Endodermal cell (in vitro differentiated cells): ENCODE measurements at places on chromosomes 3 and 15. TPM values are rescaled to one million over a fixed set of nuclear protein-coding genes. Genes with fewer than 3 reads are reported as not detected.

GRCh38 chr3:72601060-72601459, 247.2 kb downstream of the SHQ1 start:
- H3K4me3 ChIP-seq = no peak overlapping the region
- peaks cover 11% of the 10 kb centered on the region for H3K4me1 ChIP-seq
- H3K27ac ChIP-seq = no peak overlapping the region
- H3K27me3 ChIP-seq = no peaks in the 10 kb centered on the region

The RPP25 gene
- 7.2 to 9.9 TPM (median 9.0 TPM) in 3 replicates for total RNA-seq

DNA sequence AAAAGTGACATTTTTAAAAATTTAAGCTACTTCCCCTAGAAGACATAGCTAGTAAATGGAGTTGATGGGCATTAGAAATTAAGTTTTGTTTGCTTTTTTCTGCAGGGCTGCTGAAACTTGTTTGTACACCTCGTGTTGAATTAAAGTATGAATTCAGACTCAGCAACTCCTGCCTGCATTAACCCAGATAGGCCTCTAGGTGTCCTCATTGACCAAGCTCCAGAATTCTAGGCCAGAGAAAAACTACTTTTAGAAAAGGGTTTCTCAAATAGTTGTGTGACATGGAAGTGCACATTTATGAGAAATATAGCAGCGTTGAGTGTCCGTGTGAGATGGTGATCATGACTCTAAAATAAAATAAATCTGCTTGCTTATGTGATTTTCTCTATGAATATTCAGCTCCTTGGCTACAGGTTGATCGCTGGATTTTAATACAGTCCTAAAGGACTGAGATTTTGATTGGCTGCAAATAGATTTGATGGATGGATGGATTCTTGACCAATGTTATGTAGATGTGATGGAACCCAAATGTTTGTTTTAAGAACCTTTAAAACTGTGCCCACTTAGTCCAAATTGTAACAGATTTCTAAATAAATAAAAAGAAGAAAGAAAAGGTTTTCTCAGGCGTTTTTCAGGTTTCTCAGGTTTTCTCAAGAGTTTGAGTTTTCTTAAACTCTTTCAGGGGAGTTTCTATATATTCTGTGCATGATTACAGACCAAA, 39.4 kb upstream of the LMOD3 start:
- no peaks in the 10 kb centered on the region for H3K4me1 ChIP-seq
- no peaks in the 10 kb centered on the region for H3K36me3 ChIP-seq
- no peaks in the 10 kb centered on the region for H3K27me3 ChIP-seq
- no peak for DNase-seq
- H3K27ac ChIP-seq = no peak overlapping the region
- H3K4me3 ChIP-seq = no peak overlapping the region

DNA sequence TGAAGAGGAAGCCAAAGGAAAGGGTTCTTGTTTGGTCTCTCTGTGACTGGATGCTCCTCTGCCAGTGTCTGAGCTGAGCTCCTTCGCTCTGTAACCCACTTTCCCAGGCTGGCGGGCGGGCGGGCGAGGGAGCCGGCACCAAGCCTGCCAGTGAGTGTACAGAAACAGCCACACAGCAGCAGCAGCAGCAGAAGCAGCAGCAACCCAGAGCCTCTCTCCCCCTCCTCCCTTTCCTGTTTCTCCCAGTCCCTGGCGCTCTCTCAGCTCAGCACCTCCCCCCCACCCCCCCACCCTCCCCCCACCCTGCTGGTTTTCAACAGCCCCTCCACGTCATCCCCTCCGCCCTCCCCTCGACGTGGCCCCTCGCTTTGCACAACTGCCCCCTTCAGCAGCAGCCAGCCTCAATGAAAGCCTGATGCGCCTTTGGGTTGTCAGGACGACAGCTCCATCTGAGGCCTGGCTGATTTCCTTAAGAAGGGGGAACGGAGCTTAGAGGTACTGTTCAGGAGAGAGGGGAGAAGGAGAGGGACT, at the start of gene LSAMP:
LSAMP (minus strand) TSS at position 177 of the 531 bp plus-strand sequence.
- H3K4me1 ChIP-seq = peaks cover 7% of the 10 kb centered on the region
- DNase-seq = peak; percentile 82
- peak within 1 kb of the TSS; percentile 80 for H3K4me3 ChIP-seq
- peak within 1 kb of the TSS; percentile 87 for H3K27ac ChIP-seq

The GPR176 gene
- 21.2 to 26.4 TPM (median 26.0 TPM) in 3 replicates for total RNA-seq

The SERINC4 gene
- total RNA-seq = 0.16 and 0.18 TPM in 2 replicates

GRCh38 chr3:194058189-194058571, 77.8 kb upstream of the HES1 start:
- peak; percentile 94 for DNase-seq
- no peaks in the 10 kb centered on the region for H3K36me3 ChIP-seq
- no peak overlapping the region for H3K27ac ChIP-seq
- peaks cover 8% of the 10 kb centered on the region for H3K4me1 ChIP-seq

- H3K27ac ChIP-seq = no peak overlapping the region
- peaks cover 69% of the 10 kb centered on the region for H3K36me3 ChIP-seq
- H3K4me1 ChIP-seq = peaks cover 9% of the 10 kb centered on the region
- peak overlapping the region; percentile 95 for H3K4me3 ChIP-seq
- no peaks in the 10 kb centered on the region for H3K27me3 ChIP-seq
- no peak for DNase-seq
Observed at GRCh38 chr3:146540236-146540635, 4.2 kb downstream of the PLSCR1 start.

DNA sequence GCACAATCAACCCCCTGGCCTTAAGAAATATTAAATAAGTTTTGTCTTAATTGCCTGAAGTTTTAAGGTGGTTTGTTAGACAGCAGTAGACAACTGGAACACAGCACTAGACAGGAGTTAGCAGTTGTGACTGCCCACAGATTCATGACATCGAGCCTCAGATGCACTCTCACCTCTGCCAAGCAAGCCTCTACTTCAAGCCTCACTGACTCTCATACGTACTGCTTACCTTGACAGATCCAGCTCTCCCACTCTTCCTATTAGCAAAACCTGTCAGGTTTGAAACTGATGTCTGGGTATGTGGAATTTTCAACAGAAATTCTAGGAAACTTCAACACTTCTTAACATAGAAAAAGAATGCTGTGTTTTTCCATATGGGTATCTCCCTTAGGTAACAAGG, 382.9 kb upstream of the DPH6 start:
- DNase-seq = no peak
- peaks cover 13% of the 10 kb centered on the region for H3K4me1 ChIP-seq
- no peak overlapping the region for H3K27ac ChIP-seq
- H3K4me3 ChIP-seq = no peak overlapping the region

DNA sequence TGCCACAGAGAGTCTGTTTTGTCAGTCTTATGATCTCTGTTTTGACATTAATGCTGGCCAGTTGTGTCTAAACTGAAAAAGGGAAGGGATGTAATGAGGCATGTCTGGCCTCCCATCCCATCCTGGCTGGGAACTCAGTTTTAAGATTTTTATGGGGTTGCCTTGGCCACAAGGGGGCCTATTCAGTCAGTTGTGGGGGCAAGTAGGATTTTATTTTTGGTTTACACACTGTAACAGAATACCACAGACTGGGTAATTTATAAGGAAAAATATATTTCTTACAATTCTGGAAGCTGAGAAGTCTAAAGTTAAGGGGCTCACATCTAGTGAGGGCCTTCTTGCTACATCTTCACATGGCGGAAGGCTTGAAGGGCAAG, 129.8 kb downstream of the TMEM108 start:
- no peaks in the 10 kb centered on the region for H3K4me1 ChIP-seq
- DNase-seq = no peak
- no peak overlapping the region for H3K4me3 ChIP-seq
- H3K36me3 ChIP-seq = no peaks in the 10 kb centered on the region

DNA sequence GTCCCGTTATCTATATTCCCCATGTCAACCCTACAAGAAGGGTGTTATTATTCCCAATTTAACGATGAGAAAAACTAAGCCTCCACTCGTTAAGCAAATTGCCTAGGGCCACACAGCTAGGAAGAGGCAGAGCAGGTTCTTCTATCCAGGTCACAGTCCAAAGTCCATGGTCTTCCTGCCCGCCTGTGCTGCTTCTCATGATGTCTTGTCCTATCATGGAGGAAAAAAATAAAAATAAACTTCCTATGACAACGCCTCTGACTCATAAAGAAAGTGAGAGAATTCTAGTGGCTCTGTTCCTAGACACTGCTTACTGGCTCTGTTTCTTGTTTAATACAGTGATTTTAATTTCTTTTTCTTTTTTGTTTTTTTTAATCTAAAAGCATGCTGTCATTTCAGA, 9.7 kb downstream of the COL8A1 start:
- H3K27ac ChIP-seq = no peak overlapping the region
- H3K4me1 ChIP-seq = peaks cover 31% of the 10 kb centered on the region
- H3K27me3 ChIP-seq = no peaks in the 10 kb centered on the region
- no peak for DNase-seq
- peak overlapping the region; percentile 31 for H3K4me3 ChIP-seq

The MEX3B gene
- 3.2 to 5.5 TPM (median 3.4 TPM) in 3 replicates for total RNA-seq

GRCh38 chr15:94070356-94071295, 160.7 kb upstream of the MCTP2 start:
- no peaks in the 10 kb centered on the region for H3K36me3 ChIP-seq
- peak; percentile 71 for DNase-seq
- H3K27me3 ChIP-seq = peaks cover 15% of the 10 kb centered on the region

DNA sequence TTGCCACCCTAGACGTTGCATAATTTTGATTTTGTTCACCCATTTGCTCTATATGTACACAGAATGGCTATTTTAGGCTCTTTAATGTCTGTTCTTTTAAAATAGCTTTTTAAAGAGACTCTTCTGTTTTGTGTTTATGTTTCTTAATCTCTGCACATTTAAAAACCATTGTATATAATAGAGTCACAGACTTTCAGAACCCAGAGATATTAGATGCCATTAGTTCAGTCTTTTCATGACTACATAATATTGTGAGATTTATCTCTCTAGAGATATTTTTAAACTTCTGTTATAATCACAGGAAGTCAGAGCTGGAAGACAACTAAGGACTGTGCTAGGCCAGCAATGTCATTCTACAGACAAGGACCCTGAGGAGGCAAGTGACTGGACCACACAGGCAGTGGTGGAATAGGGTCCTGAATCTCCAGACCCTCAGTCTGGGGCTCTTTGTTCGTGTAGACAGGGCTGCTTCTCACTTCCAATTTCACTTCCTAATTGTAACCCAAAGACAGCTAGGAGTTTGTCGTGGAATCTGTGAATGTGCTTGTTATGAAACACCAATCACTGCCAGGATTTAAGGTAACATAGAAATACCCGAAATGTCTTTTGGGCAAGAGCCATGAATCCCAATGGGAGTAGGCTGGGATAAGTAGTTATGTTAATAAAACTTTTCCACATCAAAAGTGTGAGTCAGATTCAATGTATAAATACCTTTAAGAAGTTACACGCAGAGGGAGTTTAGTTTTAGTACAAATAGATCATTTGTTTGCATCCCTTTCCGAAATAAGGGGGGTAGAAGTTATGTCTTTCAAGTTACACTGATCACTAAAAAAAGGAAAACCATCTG, 165.2 kb upstream of the ROPN1 start:
- no peaks in the 10 kb centered on the region for H3K36me3 ChIP-seq
- peak; percentile 22 for DNase-seq
- no peak overlapping the region for H3K4me3 ChIP-seq
- no peaks in the 10 kb centered on the region for H3K27me3 ChIP-seq
- H3K4me1 ChIP-seq = peaks cover 6% of the 10 kb centered on the region

The SCG5 gene
- total RNA-seq = 9.8 to 10.9 TPM (median 10.2 TPM) in 3 replicates

GRCh38 chr3:172127141-172127540, 87.8 kb downstream of the FNDC3B start:
- no peak for DNase-seq
- H3K4me1 ChIP-seq = peaks cover 3% of the 10 kb centered on the region
- H3K27ac ChIP-seq = no peak overlapping the region

GRCh38 chr15:43390723-43391122, 19.8 kb downstream of the TUBGCP4 start:
- H3K4me1 ChIP-seq = no peaks in the 10 kb centered on the region
- peaks cover 31% of the 10 kb centered on the region for H3K36me3 ChIP-seq
- no peak overlapping the region for H3K4me3 ChIP-seq
- H3K27ac ChIP-seq = no peak overlapping the region
- no peak for DNase-seq

- H3K4me3 ChIP-seq = no peak overlapping the region
- no peak overlapping the region for H3K27ac ChIP-seq
- H3K36me3 ChIP-seq = no peaks in the 10 kb centered on the region
- H3K27me3 ChIP-seq = peaks cover 64% of the 10 kb centered on the region
Observed at GRCh38 chr3:152236716-152237115, 32.0 kb upstream of the MBNL1 start.

GRCh38 chr15:49852756-49853155, 231.9 kb downstream of the DTWD1 start:
- no peak overlapping the region for H3K4me3 ChIP-seq
- no peaks in the 10 kb centered on the region for H3K27me3 ChIP-seq
- no peak for DNase-seq

GRCh38 chr3:172643506-172644179, 67.2 kb downstream of the NCEH1 start:
- H3K4me3 ChIP-seq = no peak overlapping the region
- no peaks in the 10 kb centered on the region for H3K27me3 ChIP-seq
- no peaks in the 10 kb centered on the region for H3K36me3 ChIP-seq
- no peak overlapping the region for H3K27ac ChIP-seq
- H3K4me1 ChIP-seq = no peaks in the 10 kb centered on the region
- no peak for DNase-seq

DNA sequence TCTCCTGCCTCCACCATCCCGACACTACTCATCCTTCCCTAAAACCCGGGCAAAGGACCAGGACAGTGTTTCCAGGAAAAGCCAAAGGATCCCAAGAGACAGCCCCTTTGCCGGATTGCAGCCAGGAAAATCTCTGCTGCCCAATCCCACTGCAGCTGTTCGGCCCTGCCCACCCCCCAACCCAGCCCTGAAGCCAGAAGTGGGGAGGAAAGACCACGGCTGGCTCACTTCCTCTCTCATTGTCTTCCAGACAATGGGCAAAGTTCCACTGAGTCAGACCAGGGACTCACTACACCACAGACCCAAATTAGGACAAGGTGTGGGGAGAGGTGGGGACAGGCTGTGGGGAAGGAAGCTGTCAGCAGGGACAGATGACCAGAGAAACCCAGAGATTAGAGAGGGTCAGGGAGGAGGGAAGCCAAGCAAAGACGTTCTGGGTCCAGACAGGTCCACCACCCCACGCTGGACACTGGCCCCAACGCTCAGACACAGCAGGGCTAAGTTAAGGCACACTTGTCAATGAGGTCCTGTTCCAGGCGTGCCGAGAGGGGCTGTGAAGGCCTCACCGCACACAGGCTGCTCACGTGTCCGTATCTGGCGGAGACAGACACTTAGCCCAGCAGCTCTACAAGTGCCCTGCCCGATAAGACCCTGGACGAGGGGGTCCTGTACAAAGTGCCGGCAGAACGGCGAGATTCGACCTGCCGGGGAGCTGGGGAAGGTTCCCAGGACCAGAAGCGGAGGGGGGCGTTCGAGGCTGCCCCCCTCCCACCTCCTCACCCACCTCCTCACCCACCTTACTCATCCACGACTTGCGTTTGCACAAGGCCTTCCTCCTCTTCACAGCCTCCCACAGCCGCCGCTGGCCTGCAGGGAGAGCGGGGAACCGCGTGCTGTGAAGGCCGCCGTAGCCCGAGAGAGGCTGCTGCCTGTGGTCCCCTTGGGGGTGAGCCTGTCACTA, 21.9 kb downstream of the TNK2 start:
- H3K4me3 ChIP-seq = no peak overlapping the region
- no peaks in the 10 kb centered on the region for H3K27me3 ChIP-seq
- H3K4me1 ChIP-seq = no peaks in the 10 kb centered on the region
- H3K27ac ChIP-seq = peak overlapping the region; percentile 17
- no peak for DNase-seq
- peaks cover 34% of the 10 kb centered on the region for H3K36me3 ChIP-seq
